ENCODE measurements at places on chromosomes 3 and 15.
A peak's percentile ranks its signal among the peaks of the same experiment; 100 is the strongest.

GRCh38 chr3:61805510-61806080 lies 244.2 kb downstream of the PTPRG start:
- no peak for DNase-seq

- peak; percentile 47 for DNase-seq
Observed at GRCh38 chr3:14803101-14803980, 15.4 kb upstream of the FGD5 start.

GRCh38 chr3:13686367-13687160 lies 137.6 kb downstream of the FBLN2 start:
- DNase-seq, result peak; percentile 49

- no peak for DNase-seq
Observed at GRCh38 chr3:141870091-141870687, 6.3 kb upstream of the ATP1B3 start.

Measured in iPS-NIHi11 (cell line).